Fibroblast of the aortic adventitia (primary cell): ENCODE measurements at places on chromosomes 2 and 18. TPM values are rescaled to one million over a fixed set of nuclear protein-coding genes. Genes with fewer than 3 reads are reported as not detected.

OTX1 gene
- 0.27 and 0.57 TPM in 2 replicates for total RNA-seq

GPD2 gene
- 59.3 and 89.7 TPM in 2 replicates for total RNA-seq

GRCh38 chr18:48951448-48952286, 902 bp upstream of the SMAD7 start:
- DNase-seq = peak; percentile 91

DNA sequence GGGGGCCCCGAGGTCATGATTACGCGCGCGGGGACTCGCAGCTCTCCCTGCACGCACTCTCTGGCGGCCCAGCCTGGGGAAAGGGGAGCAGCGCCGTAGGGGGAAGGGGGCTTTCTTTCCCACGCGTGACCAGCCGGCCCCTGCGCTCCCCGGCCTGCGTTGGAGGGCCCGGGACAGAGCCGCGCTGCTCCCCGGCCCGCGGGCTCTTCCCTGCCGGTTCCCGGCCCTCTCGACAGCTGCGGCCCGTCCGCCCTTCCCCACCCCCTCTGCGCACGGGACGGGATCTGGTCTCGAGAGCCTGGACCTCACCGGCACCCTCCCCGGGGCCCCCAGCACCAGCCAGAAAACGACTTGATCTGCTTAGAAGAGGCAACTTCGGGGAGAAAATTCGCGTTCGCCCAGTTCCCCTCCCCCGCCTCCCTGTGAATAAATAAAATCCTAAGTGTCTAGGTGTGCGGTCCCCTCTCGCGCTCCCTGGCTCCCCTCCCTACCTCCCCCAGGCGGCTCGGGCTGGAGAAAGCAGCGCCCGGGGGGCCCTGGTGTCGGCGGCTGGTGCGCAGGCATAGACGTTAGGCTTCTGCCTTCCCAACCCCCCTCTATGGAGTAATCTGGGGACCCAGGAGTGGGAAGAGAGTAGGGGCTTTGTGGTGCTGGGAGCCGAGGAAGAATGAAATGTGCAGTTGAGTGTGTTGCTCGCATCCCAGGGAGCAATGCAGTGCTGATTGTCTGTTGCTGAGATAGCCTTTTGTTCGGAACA, 803 bp upstream of the FIGN start:
- DNase-seq = peak; percentile 33

DNA sequence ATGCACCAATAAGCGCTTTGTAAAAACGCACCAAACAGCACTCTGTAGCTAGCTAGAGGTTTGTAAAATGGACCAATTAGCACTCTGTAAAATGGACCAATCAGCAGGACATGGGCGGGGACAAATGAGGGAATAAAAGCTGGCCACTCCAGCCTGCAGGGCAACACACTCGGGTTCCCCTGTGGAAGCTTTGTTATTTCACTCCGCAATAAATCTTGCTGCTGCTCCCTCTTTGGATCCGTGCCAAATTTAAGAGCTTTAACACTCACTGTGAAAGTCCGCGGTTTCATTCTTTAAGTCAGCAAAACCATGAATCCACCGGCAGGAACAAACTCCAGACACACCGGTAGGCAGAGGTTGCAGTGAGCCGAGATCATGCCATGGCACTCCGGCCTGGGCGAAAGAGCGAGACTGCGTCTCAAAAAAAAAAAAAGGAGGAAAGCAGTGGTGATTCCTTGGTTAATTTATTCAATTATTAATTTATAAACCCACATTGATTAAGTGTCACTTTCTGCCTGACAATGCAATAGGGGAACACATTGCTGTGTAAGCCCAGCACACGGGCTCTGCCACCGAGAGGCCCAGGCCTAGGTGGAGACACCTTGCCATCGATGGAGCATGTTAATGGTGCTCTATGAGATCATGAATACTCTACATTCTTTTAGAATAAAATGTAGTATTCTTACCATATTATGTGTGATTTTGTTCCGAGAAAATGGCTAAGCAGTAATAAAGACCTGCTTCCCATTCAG, 687.6 kb upstream of the HS6ST1 start:
- no peak for DNase-seq

DNA sequence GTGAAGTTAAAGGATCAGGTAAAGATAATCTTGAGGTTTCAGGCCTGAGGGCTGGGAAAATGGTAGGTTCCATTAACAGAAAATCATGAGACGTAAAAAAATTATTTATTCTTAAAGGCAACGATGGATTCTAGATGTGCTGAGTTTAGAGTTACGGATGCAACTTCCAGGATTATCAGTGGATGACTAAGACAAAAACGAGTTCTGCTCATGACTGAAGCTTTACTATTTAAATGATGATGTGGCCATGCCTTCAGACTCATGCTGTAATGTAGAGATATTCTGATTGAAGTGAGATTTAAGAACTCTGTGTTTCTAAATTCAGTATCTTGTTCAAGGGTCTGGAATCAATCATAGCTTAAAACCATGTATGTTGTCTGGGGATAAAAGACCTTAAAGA, 5.0 kb downstream of the TMEM237 start:
- DNase-seq = no peak

GRCh38 chr18:32717126-32717525, 55.7 kb downstream of the KLHL14 start:
- no peak for DNase-seq

DNA sequence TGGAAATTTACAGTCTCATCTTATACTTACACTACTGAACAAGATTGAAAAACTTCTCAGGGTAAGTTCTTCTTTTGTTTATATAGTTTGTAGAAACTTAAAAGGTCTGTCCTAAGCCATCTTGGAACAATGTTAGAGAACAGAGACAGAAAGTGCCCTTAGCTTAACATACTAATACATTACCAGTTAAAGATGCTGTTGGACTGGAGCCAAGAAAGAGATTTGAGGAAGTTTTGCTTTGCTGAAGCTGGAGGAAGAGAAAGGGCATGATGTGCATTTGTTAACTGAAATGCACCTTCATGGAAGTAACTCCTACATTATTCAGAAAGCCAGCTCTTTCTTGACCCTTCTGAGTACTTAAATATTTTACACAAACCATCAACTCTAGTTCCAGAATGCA, 66.5 kb upstream of the TNFRSF11A start:
- no peak for DNase-seq

DNA sequence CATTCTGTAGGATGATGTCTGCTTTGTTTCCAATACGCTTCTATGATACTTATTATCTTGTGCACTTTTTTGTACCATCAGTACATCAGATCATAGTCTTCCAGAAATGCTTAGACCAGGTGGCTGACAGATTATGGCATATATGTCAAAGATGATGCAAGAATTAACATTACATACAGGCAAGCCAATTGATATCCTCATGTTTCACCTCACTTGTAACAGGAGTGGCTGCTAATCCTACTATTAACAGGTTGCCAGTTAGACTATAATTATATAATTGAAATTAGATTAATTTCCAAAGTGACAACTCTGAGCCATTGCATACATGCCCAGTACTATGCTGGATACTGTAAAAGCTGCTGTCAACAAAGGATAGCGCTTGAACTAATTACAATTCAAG, 77.2 kb downstream of the TLK1 start:
- DNase-seq = no peak
